ENCODE measurements at places on chromosomes 4 and X. TPM values are rescaled to one million over a fixed set of nuclear protein-coding genes. Genes with fewer than 3 reads are reported as not detected.

- ATAC-seq = no peak
Measured at GRCh38 chr4:108695062-108695461, 44.7 kb downstream of the OSTC start.

GRCh38 chr4:10033191-10033881 lies 12.0 kb upstream of the SLC2A9 start:
- peak; percentile 82 for ATAC-seq

GRCh38 chrX:79400623-79401022 lies 33.5 kb upstream of the ITM2A start:
- no peak for ATAC-seq

GRCh38 chr4:173398779-173399415 lies at the start of gene SCRG1:
Gene SCRG1 (minus strand): TSS chr4:173399116. CDS start chr4:173391414, 7,702 bp downstream.
- ATAC-seq = peak; percentile 76

Gene OPN1MW
- not detected for total RNA-seq

Gene SSX4B
- total RNA-seq = not detected

DNA sequence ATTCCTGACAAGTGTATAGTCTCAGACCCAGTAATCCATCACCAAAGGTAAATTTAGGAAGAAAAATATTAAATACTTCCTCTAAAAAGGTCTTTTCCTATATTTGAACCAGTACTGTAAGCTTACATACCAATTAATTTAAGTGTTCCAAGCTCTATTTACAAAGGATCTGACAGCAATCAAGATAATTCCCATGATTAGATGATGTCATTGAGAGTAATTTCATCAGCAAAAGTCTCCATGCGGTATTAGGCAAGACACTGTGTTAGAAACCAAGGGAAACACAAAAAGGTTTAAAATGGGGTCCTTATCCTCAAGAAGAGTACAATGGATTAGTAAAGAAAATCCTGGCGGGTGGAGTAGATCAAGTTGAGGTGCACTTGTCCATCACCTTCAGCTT lies 198.5 kb downstream of the PRDM5 start:
- no peak for ATAC-seq

Gene ARHGEF6
- total RNA-seq = 18.5 TPM

DNA sequence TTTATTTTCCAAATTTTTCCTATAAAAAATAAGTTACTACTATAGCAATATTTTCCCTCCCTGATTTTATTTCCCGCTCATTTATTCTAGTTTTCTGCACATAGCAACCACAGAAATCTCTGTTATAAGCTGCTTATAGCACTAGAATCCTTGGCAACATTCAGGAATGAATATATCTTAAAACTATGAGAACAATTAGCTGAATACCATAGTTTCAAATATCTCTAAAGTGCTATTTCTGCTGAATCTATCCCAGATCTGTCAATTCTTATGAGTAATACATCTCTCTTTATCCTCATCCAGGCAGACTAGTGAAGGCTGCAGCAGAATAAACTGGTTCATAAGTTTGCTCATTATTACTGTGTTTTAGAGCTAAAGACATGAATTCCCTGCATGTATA lies 622.9 kb upstream of the DIPK2B start:
- ATAC-seq = no peak

DNA sequence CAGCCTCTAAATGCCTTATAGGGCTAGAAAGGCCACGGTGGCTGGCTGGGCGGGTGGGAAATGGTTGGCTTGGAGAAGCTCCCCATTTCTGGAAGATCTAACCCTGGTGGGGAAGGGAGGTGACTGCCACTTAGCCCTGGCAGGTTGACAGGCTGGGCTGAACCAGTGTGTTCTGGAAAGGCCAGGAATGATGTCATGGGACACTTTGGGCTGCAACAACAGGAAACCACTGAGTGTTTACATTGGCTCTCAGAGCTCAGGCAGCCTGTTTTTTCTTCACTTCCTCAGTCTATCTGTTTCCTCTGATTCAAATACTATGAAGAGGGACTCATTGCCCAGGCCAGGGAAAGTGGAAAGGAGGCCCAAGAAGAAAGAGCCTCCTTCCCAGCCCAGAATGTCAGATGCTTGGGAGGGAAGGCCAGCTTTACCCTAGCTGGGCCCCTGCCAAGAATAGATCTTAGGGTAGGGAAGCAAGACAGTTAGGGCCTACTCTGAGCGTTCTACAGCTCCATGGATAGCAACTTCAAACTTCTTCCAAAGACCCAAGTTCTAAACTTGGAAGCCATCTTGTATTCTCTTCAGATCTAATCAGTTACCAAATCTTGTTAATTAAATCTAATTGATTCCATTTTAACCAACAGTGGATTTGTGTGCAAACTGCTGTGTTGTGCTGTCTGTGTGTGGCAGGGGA lies 65.8 kb upstream of the MSN start:
- ATAC-seq = peak; percentile 93

Gene PPP1R2C
- not detected for total RNA-seq

Gene GLOD5
- not detected for total RNA-seq

- ATAC-seq = no peak
Measured at GRCh38 chrX:23344904-23345271, 10.2 kb downstream of the PTCHD1 start.

Gene RNF128
- total RNA-seq = not detected

- ATAC-seq = no peak
Measured at GRCh38 chrX:44042751-44043150, 69.6 kb upstream of the NDP start.

GRCh38 chrX:13188731-13189309 lies 131.0 kb downstream of the ATXN3L start:
- ATAC-seq = no peak

GRCh38 chr4:158630893-158631292 lies 40.8 kb downstream of the C4orf46 start:
- no peak for ATAC-seq

GRCh38 chr4:153582954-153583702 lies 101.0 kb upstream of the TLR2 start:
- ATAC-seq = no peak
